ENCODE measurements at places on chromosomes 13 and 19.

GRCh38 chr13:37212826-37213225 is 107.4 kb upstream of the CSNK1A1L start:
- DNase-seq = no peak

GRCh38 chr19:11236324-11237301 is 2.8 kb upstream of the ANGPTL8 start:
- DNase-seq = no peak

DNA sequence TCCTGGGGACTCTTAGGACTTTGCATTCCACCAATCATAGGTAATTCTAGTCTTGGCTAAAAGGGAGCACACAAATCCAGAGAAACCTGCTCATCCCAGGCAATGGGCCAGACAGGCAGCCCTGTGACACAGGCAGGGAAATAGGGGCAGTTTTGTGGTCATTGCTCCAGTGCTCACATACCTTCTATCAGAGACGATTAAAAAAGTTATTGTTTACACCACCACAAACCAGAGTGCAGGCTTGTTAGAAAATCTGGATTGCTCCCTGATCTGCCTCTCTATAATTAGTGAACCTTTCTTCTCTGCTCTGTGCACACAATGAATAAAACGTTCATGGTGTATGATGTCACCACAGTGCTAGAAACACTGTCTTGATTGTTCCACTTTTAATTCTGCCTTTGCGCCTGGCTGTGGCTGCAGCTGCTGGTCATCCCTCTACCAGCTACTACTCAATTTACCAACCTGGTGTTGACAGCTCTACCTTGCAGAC is 121.6 kb upstream of the SPATA13 start:
- no peak for DNase-seq

DNA sequence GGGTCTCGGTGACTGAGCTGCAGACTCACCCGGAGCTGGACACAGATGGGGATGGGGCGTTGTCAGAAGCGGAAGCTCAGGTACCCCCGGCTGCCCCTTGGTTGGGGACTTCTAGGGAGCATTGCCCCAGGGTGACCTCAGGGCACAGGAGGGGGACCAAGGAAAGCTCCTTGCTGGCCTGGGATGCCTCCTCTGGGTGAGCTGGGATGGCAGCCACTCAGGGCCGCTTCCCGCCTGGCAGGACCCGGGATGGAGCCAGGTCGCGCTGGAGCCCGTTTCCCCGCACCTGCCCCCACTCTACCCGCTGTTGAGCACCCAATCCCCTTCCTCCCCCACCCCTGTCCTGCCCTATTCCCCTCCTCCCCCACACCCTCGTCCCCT is 10.8 kb downstream of the PRKCSH start:
- no peak for DNase-seq

- no peak for DNase-seq
These were observed 24.1 kb upstream of the TRIM13 start for GRCh38 chr13:49972709-49973108.

DNA sequence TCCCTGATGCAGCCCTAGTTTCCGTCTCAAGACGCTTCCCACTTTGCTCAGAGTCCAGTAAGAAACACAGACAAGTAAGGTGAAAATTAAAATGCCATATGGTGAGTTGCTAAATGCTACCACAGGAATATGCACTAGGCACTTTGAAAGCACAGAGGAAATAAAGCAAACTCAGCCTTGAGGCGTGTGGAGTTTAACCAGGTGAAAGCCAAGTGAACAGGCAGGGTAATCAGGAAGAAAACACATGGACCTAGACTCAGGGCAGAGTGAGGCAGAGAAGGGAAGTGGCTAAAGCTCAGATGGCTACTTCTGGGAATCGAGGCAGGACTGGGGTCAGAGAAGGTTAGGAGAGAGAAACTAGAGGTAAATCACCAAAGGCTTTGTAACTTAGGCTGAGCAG is 5.4 kb upstream of the UBL3 start:
- DNase-seq = no peak

GRCh38 chr13:110801044-110801443 is 87.5 kb downstream of the ING1 start:
- DNase-seq = no peak

- DNase-seq = no peak
These were observed 57.7 kb upstream of the MCF2L start for GRCh38 chr13:112911285-112911701.

DNA sequence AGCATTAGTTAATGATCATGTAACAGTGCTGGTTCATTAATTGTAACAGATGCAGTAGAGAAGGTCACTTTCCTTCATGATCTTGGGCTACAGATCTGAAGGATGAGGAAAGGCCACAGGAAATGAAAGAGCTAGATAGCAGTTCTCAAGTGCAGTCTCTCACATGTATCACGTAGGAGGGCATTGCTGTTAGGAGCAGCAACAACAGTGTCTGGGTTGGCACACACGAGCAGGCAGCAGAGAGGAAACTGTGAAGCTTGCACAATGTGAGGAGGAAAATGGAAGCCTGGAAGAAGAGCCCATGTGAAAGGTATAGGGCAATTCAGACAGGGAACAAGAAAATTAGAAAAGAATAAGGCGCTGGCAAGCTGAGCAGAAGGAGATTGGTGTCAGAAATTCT is 1741.5 kb downstream of the PCDH9 start:
- DNase-seq = no peak

DNA sequence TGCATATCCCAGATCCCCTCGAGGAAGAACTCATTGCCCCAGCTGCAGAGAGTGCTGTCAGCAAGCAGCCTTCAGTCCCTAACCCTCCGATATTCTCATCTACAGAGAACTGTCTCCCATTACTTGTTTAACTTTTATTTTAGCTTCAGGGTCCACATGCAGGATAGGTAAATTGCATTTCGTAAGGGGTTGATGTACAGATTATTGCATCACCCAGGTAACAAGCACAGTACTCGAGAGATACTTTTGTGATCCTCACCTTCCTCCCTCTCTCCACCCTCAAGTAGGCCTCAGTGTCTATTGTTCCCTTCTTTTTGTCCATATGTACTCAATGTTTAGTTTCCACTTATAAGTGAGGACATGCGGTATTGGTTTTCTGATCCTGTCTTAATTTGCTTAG is 171.5 kb upstream of the IRS2 start:
- no peak for DNase-seq

DNA sequence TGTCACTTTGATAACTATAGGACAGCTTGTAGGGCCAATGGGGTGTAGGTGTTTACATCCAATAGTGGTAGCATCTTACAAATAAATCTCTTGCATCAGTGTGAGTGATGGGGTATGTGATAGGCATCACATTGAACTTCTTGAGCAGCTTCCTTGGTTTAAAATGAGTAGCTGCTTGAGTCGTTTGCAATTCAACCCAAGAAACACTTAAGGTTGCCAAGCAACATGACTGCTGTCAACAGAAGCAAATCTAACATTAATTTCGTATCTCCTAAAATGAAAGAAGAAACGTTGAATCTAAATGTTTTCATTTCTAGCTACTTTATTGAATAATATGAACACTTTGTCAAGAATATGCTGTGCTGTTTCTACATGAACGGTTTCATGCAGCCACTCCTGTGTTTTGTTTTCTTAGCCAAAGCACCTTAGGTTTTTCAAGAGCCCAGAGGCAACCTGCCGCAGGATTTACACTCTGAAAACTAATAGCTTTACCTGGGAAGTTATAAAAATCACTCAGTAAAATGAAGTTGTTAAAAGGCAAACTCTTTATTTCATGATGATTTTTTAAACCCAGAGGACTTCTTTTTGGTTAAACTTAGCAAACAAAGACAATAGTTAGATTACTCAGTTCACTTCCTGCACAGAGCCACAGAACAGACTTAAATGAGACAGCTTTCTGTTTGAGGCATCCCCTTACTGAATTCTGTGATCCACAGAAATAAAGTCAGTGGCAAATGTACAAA is 305.2 kb downstream of the MTUS2 start:
- DNase-seq = no peak

DNA sequence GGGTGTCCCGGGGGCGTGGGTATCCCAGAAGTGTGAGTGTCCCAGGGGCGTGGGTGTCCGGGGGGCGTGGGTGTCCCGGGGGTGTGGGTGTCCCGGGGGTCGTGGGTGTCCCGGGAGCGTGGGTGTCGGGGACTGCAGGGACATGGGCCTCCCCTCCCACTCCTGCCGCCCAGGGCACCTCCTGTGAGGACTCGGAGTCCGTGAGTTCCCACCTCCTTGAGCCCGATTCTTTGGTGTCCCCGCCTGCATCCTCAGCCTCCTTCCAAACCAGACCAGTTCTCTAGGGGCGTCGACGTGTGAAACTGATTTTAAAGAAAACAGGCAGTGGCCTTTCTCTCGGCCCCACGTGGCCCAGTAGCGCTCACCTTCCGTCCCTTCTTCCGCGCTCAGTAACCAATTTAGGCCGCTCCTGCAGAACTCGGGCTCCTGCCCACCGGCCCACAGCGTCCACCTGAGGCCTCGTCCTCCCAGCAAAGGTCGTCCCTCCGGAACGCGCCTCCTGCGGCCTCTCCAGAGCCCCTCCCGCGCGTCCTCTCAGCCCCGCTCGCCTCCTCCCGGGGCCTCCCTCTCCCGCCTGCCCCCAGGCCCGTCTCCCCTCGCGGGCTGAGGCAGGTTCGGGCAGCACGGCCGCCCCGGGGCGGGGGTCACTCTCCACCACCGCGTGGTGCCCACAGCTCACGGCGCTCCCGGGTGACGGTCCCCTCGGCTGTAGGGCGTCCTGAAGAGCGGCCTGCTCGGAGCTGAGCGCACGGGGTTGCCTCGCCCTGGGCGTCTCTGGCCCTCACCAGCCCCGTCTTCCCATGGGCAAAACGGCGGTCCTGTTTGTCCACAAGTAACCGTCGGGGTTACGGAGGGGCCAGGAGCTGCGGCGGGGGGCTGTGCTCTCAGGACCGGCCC is 3.8 kb downstream of the F7 start:
- DNase-seq = no peak

DNA sequence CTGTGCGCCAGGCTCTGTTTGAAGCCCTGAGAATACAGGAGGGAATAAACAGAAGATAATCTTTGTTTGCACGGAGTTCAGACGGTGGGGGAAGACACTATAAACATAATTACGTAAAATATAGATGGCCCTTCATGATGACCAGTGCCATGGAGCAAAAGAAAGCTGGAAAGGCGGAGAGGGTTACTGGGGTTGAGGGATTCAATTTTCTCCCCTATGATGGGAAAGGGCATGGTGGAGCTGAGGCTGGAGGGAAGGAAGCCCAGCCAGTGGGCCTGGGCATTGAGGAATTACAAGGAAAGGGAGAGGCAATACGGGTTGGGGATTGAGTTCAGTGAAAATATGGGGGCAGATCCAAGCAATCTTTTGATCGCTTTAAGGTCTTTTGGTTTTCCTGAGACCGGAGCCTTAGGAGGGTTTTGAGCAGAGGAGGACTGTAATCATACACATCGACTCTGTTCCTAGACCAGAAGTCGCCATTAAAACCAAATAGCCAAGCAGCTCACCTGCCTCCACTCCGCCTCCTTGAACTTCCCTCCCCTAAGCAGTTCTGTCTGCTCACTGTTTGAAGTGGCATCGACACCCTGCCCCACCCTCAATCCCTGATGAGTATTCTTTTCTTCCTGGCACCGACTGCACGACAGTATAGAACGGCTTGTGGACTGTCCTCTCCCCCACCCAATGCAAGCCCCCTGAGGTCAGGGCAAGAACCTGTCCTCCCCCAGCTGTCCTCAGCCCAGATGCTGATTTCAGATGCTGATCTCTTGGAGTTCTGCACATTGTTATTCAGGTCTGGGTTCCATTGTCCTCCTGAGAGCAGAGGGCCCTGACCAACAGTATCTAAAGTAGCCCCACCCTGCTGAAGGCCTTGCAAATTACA is 813 bp upstream of the ZNF296 start:
- no peak for DNase-seq

DNA sequence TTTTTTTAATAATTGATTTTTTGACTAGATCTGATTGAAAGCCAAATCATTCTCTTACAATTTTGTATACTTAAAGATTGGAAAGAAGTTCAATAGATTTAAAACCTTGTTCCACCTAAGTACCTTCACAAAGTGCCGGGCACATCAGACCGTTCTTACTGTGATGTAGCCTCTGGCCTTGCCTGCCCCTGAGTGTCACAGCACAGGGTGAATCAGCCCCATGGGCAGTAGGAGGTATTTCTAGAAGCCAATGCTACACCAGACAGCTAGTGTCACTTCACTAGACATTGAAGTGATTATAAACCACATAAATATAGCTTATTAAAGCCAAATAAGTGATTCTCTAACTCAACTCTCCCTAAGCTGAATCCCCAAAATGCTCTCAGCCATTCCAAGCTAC is 131.3 kb downstream of the LACC1 start:
- no peak for DNase-seq

- DNase-seq = no peak
These were observed 1786.8 kb downstream of the SLITRK5 start for GRCh38 chr13:89457977-89458376.

- no peak for DNase-seq
These were observed 4.1 kb downstream of the C1QTNF9 start for GRCh38 chr13:24313439-24313838.

GRCh38 chr19:11693505-11694499 is 44.9 kb downstream of the ZNF823 start:
- no peak for DNase-seq

- DNase-seq = no peak
These were observed 3.4 kb downstream of the IGFLR1 start for GRCh38 chr19:35738887-35739229.

GRCh38 chr13:113756441-113757097 is 2.5 kb upstream of the TMEM255B start:
- DNase-seq = no peak

GRCh38 chr13:65830411-65831205 is 1399.5 kb downstream of the PCDH9 start:
- DNase-seq = no peak

DNA sequence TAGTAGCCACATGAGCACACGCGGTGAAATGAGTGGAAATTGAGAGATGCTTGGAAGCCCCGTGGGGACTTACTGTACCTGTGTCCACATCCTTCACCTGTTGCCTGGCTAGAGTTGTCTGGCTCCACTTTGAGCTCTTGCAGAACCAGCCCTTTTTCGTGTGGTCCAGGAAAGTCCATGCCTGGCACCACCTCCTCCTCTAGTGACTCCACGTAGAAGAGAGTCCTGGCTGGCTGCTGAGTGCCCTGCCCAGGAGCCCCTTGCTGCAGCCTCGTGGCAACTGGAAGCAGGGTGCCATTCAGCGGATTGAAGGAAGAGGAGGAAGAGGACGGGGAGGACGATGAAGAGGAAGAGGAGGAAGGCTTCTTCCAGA is 515 bp upstream of the ATXN8OS start:
- no peak for DNase-seq

- no peak for DNase-seq
These were observed 1.3 kb upstream of the A1BG start for GRCh38 chr19:58354478-58355030.

- no peak for DNase-seq
These were observed 5.0 kb upstream of the GRIN3B start for GRCh38 chr19:995051-995827.

GRCh38 chr19:51568456-51568855 is 2.6 kb upstream of the ZNF175 start:
- no peak for DNase-seq

- DNase-seq = no peak
These were observed 10.4 kb upstream of the RASA3 start for GRCh38 chr13:114142640-114143490.

DNA sequence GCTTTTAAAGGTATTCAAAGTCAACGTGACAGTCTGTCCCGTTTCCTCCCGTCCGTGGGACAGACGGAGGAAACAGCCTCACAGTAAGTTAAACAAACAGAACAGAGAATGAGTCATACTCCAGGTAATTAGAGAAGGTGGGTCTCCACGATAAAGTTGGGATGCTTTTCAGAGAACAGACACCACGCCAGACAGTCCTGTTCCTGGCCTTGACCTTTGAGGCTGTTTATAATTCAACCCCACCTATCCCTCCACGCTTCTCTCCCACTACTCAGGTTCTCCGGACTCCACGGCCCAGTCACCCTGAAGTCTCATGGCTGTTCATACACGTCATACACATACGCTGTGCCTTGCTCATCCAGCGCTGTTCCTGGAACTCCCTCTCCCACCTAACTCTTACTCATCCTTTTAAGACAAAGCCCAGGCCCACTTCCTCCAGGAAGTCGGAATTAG is 42.5 kb downstream of the ARHGEF18 start:
- no peak for DNase-seq
